Activated T-cell treated with anti-CD3 and anti-CD28 coated beads for 4 hours (primary cell): ENCODE measurements at places on chromosomes 2 and 18.

DNA sequence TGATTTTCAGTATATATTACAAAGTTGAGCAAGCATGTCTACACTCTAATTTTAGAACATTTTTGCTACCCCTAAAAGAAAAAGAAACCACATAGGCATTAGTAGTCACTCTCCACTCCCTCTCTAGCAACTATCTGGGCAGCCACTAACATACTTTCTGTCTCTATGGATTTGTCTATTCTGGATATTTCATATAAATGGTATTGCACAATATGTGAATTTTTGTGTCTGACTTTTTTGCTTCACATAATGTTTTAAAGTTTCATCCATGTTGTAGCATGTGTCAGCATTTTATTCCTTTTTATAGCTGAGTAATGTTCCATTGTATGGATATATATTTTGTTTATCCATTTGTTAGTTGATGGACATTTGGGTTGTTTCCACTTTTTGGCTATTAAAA, 232.5 kb upstream of the CTAGE1 start:
- no peak for DNase-seq

- DNase-seq: no peak
These were observed 337.7 kb upstream of the SETBP1 start for GRCh38 chr18:44342946-44343345.

DNA sequence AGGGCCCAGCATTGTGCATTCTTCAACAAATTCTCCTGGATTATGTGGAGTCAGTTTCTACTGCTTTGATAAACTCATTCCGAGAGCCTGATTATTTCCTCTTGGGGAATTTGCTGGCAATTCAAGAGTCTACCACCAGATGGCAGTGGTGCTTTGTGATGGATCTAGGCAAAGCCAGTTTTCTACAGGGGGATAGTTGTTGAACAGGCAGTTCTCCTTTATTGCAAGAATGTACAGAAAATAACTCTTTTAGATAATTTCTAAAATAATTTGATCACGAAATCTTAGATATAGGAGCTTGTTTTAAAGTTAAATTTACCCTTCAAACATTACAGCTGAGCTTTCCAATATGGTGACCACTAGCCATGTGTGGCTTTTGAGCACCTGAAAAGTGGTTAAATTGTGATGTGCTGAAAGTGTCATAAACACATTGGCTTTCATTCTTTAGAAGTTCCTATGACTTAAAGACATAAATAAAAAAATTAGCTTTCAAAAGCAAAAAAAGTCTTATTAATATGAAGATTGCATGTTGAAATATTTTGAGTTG, 66.7 kb upstream of the HAAO start:
- DNase-seq: peak; percentile 71

- DNase-seq: no peak
These were observed 25.2 kb downstream of the TMEM18 start for GRCh38 chr2:651951-652373.

DNA sequence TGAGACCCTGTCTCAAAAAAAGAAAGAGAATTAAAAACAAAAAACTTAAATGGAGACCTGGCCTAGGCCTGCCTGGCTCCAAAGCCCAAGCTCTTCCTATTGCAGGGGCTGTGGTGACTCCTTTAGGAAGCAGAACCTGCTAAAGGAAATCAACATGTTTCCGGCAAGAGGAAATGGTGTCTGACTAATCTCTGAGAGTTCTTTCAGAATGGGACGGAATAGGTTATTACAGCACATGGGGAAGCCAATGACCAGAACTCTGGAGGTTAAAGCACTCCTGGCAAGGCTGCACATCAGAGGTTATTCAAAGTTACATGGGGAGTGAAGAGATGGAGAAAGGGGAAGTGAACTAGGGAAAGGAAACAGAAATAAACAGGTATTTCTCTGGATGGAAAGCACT, 21.4 kb downstream of the KIF3C start:
- DNase-seq: no peak

GRCh38 chr2:106127282-106127771, 66.8 kb downstream of the UXS1 start:
- DNase-seq: no peak

DNA sequence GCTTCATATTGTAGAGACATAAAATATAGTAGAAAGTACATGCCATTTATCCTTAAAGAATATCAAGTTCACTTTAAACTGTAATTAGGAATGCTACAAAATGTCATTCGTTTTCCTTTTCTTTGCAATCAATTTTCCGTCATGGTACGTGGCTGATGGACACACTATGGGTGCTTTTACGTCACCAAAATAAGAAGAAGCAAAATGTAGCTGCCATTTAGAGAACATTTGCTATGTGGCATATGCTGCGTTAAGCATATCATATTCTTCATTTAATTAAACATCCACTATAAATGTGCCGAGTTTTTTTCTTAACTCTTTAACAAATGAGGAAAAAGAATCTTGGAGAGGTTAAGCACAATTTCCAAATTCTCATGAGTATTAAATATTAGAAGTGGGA, 1358.5 kb upstream of the NXPH2 start:
- DNase-seq: no peak

DNA sequence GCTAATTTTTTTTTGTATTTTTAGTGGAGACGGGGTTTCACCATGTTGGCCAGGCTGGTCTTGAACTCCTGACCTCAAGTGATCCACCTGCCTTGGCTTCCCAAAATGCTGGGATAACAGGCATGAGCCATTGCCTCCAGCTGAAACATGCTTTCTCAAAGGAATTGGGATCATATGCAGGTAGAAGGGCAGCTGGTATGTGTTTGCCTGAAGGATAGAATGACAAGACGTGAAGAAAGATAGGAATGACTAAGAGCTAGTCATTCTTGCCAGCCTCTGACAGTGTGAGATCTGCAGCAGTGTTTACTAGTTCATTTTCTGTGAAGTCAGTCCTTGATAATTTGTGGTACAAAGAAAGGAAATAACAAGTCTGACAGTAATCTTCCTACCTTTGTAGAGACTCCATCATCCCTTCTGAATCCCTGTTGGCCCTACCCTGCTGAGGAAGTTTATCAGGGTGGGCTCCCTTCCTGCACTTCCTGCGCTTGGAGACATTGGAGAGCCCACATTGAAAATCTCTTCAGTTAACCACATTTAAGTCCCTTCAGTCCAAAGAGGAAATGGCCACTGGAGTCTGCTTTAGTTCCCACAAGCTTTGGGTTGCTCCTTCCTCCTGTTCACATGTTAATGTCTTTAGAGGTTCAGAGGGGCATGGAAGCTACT, 14.7 kb downstream of the CFLAR start:
- no peak for DNase-seq

DNA sequence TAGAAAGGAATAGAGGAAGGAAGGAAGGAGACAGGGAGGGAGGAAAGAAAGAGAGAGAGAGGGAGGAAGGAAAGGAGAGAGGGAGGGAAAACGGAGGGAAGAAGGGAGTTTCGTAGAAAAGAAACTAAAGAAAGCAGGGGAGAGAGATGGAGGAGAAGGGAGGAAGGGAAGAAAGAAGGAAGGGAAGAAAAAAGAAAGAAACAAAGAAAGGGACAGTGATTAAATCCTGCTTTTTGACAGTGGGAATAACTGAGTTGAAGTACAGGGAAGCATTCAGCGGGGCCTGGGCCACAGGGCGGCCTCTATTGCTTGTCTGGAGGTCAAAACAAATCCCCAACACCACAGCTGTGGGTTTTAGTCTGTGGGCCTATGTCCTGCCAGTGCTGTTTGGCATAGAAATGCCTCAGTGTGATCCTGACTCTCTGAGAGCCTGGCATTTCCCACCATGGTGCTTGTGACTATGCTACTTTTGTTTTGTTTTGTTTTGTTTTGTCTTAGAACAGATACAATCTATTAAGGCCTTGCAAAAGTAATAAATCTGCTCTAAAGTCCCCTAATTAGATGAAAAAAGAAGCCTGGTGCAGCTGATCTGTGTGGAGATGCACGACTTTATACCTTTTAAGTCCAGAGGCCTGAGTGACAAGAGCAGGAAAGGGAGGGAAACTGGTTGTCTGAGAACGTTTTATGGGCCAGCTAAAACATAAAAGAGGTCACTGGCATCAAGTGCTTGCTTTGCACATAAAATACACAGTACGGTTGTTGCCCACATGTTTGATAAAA, 40.0 kb downstream of the IL1RL2 start:
- no peak for DNase-seq

DNA sequence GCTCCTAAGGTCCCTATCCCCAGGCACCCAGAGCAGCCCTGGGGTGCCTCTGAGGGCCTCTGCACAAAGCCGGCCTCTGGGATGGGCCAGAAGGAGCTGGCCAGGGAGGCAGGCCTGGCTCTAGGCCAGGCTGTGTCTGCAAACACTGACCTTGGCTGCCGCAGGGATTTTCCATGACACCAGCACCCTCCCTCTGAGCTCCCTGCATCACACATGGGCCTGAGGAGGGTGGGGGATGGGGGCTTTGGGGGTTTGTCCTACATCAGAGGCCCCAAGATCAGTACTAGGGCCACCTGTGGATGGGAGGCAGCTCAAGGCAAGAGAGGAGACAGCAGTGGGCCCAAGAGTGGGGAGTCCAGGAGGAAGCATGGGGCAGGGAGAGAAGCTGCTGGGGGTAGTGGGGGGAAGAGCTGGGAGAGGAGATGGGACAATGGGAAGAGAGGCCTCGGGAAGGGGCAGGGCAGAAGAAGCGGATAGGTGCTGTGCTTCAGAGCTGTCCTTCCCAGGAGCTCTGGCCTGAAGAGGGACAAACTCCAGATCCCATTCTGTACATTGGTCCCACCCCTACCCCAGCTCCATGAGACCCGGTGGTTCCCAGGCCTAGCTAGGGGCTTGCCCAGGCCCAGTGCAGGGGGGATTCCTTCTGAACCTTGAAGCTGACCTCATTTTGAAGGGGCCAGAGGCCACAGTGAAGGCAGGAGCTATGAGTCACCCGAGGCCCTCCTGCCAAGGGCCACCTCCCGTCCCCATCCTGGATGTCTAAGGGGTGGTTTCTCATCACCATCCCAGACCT, 28.0 kb downstream of the KCNK3 start:
- DNase-seq: no peak

DNA sequence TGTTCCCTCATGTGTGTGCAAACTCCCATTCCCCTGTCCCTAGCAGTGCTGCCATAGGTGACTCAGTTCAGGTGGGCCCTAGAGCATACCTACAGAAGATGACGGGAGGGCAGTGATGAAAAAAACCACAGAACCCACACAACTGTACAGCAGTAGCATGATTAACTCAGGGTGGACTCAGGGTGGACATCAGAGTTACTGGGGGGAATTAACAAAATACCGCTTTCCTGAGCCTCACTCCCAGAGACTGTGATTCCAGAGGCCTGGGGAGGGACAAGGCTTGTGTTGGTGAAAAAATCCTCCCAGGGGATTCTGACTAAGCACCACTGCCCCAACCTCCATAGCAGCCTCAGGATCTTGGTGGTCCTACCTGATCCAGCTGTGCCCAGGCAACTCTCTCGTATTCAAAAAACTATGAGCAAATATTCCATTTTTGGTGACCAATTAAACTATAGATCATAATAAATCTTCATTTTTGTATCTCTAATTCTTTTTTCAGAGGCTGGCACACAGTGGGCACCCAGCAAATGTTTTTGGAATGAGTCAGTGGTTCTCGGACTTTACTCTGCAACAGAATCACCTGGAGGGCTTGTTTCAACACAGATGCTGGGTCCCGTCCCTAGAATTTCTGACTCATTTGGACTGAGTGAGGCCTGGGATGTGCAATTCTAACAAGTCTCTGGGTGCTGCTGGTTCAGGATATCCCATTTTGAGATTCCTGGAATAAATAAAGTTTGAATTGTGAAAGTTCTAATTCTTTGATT, 84.1 kb upstream of the NABP1 start:
- no peak for DNase-seq

- DNase-seq: no peak
These were observed 2.7 kb downstream of the CXCR4 start for GRCh38 chr2:136115183-136115761.

GRCh38 chr2:114083717-114084387, 194.0 kb downstream of the ACTR3 start:
- DNase-seq: no peak

DNA sequence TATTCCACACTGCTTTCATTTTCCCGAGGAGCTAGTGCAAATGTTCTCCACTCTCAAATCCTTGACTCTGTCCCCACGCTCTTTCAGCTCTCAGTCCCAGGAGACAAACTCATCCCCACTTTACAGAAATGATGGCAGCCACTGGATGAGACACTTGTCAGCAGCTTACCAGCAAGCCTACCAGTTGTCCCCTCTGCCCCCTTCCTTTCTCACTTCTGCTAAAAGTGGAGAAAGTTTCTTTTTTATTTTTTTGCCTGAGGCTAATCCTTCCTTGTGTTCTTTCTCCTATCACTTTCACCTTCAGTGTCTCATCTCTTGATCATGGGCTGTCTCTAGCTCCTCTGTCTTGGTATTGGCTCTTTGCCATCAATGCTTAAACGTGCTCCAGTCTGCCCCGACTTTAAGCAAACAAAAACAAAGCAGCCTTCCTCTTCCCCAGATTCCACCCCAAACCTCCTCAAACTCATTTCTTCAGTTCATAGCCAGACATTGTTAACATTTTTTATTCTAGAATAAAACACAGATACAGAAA, 64.5 kb downstream of the TTC32 start:
- DNase-seq: no peak

DNA sequence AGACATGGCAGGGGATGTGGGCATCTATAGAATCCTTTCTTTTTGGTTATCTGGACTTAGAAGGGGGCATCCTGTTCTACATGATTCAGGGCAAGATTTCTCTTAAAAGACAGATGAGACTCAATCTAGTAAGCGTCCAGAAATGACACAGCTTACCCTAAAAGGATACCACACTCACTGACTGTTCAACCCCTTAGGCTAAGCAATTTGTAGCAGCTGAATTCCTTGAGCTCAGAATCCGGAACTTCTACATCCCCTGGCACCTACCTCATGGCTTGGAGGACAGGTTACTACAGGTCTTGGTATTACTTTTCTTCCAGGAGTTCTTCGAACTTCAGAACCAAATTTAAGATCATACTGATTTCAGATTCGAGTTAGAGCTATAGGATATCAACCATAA, 138.4 kb downstream of the LAMA3 start:
- DNase-seq: no peak

DNA sequence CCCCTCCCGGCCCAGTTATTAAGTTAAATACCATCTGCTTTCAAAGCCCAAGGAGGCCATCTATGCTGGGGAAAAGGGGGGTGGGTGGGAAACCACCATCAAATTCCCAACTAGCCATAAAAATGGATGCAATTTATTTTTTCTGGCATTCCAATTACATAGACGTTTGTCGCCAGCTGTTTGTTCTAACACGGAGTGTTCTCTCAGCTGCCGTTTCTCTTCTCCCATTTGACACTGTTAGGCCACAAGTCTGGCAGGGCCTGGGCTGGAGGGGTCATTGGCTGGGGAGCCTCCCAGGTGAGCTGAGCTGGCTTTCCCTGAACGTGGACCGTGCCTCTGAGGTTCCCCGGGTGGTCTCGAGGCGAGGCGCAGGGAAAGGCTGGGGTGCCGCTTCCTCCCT, 16.6 kb downstream of the ATOH8 start:
- DNase-seq: no peak

DNA sequence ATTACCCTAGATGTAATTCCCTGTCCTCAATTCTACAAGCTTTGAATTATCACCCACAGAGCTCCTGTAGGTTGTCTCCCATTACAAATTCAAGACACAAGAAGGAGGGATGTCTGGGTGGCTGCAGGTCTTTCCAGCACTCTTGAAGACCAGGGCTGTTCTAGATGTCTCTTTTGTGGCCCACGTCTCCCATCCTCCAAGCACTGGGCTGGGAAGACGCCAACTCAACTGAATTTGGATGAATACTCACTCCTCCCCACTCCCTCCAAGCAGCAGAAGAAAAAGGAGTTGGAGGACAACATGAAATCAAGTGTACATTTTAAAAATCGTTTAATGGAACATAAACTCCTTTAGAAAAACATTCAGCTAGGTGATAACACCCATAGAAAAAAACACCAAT, 31.2 kb downstream of the SMAD7 start:
- no peak for DNase-seq
